ENCODE measurements at places on chromosomes 1 and 21.

GRCh38 chr1:39001516-39002421 is 10.7 kb downstream of the AKIRIN1 start:
- no peak for DNase-seq

DNA sequence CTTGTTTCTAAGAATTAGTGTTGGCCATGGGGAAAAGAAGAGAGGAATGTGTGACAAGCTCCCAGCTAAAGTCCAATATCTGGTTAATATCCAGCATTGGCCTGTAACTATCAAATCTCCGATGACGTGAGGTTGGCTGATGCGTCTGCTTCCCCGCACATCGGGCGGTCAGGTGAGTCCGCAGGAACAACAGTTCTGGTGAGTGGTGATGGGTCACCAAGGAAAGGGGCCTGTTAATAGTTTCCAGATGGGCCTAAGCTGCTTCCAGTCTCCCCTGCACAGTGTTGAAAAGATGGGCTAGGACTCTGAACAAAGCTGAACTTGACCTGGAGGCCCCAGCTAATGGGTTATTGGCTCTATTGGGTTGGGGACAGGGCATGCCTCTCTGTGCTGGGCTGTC is 193.1 kb upstream of the EDN2 start:
- DNase-seq = no peak

DNA sequence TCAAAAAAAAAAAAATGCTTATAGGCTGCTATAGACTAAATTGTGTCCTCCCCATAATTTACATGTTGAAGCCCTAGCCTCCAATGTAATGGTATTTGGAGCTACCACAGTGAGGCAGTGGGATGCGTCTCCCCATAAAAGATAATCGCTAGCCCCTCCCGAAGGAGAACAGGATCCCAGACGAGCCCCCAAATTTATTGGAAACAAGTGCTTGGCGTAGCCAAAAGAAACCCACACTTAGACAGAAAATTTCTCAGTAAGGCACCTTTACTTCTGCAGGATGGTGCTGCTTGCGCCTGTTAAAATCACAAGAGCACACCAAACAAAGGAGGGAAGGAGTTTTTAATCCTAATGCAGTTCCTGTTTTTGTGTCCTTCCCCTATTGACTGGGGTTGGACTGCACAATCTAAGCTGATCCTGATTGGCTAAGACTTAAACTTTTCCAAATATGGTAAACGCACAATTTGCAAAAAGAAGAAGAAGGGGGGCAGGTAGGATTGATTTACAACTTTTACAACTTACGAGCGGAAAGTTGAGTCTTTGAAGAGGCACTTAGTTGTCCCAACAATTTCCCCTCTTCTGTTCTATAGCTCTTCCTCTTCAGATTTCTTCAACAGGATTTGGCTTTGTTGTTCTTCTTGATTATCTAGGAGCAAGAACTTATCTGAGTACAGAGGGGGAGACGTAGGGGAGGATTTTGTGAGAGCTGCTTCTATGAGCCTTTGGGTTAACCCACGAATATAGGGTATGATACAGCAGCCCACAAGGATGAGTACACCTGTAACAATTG is 3.0 kb upstream of the IPP start:
- no peak for DNase-seq

DNA sequence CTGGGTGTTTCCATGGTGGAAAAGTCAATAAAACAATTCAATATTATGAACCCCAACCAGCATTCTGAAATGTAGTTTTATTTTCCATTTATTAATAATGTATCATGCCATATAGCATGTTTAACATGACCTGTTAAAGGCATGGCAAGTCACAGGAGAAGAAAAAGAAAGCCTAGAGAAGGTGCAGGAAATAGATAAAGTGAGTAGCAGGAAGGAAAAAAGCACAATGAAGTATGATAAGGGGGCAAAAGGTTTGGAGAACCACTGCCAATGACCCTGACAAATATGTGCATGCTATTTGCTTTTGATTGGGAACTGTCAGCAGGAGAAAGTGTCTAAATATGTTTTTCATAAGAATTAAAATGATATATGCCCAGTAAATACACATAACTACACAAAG is 85.6 kb downstream of the HMCN1 start:
- DNase-seq = no peak

GRCh38 chr1:162138112-162138511 is 68.6 kb downstream of the NOS1AP start:
- DNase-seq = no peak

- no peak for DNase-seq
Measured at GRCh38 chr21:45386728-45387371, 18.1 kb upstream of the COL18A1 start.

GRCh38 chr1:185804206-185804605 is 70.0 kb downstream of the HMCN1 start:
- DNase-seq = no peak

GRCh38 chr1:98706173-98706843 is 44.8 kb downstream of the SNX7 start:
- no peak for DNase-seq

DNA sequence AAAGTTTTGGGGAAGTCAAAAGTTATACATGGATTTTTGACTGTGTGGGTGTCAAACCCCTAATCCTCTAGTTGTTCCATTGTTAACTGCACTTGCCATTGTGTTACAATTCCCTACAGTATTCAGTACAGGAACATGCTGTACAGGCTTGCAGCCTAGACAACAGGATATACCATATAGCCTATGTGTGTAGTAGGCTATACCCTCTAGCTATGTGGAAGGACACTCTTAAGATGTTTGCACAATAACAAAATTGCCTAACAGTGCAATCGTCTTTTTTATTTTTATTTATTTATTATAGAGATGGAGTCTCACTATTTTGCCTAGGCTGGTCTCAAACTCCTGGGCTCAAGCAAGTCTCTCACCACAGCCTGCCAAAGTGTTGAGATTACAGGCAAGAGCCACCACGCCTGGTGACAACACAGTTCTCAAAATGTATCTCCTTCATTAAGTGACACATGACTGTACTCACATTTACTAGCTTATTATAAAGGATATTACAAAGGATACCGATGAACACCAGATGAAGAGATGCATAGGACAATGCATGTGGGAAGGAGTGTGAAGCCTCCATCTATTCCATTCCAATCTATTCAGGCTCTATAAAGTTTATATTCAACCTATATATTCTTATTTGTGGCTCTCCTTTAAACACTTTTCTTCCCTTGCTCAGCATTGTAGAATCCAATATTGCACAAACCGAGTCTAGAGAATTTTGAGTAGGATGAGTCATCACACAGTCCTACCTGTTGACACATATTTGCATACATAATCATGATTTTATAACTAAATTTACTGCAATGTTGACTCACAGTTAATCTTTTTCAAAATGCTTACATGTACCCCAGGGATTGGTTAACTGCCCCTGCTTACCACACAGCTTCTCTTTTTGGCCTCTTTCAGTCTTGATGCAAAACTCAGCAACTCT is 28.4 kb upstream of the CEP350 start:
- no peak for DNase-seq

DNA sequence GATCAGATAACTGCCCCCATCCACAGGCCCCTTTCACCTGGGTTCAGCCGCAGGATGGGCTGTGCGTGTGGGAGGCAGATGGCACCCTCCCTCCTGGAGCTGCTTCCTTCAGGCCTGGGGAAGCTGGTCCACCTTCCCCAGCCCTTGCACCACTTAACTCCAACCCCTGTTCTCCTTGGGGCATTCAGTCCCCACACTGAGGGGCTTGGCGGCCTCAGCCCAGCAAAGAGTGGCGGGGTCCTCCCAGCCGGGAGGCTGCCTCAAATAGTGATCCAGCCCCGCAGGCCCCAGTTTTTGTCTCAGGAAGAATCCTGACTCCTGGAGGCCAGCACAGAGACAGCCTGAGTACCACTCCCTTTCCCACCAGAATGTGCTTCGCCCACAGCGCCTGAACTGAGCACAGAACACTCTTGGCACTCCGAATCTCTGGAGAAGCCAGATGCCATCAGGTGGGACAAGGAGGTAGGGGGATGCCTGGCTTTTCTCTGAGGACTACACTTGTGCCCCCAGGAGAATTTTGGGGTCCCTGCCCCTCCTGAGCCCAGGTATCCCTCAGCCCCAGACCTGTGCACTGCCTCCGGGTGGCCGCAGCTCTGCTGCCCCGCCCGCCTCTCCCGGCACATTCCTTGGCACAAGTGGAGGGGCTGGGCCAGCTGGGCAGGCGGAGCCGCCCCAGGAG is 936 bp downstream of the PAQR6 start:
- DNase-seq = no peak

- no peak for DNase-seq
Measured at GRCh38 chr1:9590201-9590600, 1.5 kb downstream of the TMEM201 start.

GRCh38 chr1:167706931-167707877 is 14.6 kb upstream of the MPZL1 start:
- DNase-seq = no peak

GRCh38 chr1:115647919-115648650 is 6.3 kb downstream of the VANGL1 start:
- DNase-seq = no peak

DNA sequence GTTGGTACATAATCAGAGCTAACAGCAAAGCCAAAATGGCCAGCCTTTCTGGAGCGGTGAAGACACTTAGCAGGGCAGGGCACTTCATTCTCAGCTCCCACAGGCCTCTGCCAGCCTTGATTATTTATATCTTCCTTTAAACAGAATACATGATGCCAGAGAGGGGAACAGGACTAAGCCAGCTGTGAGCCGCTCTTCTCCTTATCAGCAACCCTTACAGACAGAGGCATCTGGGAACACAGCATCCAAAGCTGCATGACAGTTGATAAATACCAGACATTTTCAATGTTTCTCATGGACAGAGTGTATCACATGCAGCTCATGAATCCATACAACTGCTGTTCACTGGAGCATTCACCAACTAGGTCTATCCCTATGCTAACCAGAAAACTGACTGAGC is 29.1 kb downstream of the DNAJC11 start:
- DNase-seq = no peak

GRCh38 chr21:43025636-43026180 is 49.9 kb downstream of the CBS start:
- DNase-seq = no peak

DNA sequence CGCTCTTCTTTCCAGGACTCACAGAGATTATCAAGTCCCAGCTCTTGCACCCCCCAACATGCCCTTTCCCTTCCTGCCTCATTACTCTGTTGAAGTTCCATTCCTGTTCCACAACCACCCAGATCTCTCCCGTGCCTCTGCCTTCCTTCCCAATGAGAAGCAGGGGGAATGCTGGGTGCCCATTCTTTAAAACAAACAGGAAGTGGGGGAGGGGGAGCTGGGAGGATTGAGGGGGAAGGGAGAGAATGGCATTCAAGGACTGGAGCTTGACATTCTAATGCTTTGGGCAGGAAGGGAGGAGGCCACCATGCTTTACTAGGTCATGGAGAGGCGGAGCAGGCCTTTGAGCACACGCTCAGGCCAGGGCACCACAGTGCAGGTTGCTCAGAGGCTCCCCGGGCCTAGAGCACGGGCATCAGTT is 150.3 kb upstream of the IRF2BP2 start:
- DNase-seq = no peak

DNA sequence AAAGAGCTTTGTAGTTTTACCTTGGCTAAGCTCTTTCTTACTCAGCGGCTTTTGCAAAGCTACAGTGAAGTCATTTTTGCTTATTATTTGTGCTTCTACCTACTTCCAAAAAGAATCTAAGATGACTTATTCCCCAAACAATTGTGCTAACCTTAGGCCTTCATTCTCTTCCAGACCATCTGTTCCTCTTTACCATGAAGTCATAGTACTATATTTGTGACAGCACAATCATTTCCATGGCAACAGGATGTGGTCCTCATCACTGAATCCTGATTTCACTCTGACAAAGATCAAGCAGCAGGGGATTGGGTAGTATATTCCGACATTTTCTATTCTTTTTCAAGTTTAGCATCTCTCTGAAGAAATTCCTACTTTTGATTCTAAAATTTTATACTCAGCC is 24.8 kb upstream of the NMNAT2 start:
- no peak for DNase-seq

- no peak for DNase-seq
Measured at GRCh38 chr1:36675931-36676562, 193.3 kb upstream of the CSF3R start.

DNA sequence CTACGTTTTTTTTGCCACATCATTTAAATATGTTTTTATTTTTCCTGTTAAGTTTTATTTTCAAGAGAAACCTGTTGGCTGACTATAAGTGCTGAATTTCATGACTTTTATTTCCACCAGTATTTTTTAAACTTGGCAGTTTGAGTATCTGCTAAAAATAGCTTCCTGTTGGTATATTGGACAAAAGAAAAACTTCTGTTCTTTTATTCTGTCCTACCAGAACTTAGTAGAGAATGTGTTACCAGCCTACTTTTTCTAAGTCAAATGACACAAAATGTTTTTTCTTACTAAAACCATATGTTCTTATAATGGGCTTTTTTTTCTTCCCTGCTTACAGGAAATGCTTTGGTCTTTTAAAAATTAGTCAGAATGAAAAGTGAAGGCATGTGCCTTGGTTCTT is 7.6 kb downstream of the DR1 start:
- DNase-seq = no peak

GRCh38 chr1:10106756-10107475 is 74.2 kb downstream of the UBE4B start:
- DNase-seq = no peak

- no peak for DNase-seq
Measured at GRCh38 chr21:15301736-15302135, 236.9 kb upstream of the NRIP1 start.

Measured in activated T-helper 1 cell treated with anti-CD3 and anti-CD28 coated beads, Interleukin-12 subunit alpha, Interleukin-12 subunit beta, Interleukin-2, Interleukin-4 antibody, amounts not matched to agents 30 ng/mL and 10 ng/mL and 1 ng/mL, durations not matched to agents 14 hours and 24 hours and 36 hours (primary cell).